ELF-1 (cell line): ENCODE measurements at places on chromosomes 4 and X.

DNA sequence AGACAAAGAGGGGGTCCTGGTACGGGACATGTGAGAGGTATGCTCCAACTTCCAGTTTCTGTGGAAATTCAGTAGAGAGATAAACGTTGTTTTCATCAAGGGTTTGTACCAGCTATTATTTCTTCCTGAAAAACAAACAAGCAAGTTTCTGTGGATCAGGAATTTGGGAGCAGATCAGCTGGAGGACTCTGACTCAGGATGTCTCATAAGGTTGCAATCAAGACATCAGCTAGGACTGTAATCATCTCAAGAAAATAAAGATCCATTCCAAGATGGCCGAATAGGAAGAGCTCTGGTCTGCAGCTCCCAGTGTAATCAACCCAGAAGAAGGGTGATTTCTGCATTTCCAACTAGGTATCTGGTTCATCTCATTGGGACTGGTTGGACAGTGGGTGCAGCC, 23.5 kb upstream of the NFKB1 start:
- DNase-seq: no peak

DNA sequence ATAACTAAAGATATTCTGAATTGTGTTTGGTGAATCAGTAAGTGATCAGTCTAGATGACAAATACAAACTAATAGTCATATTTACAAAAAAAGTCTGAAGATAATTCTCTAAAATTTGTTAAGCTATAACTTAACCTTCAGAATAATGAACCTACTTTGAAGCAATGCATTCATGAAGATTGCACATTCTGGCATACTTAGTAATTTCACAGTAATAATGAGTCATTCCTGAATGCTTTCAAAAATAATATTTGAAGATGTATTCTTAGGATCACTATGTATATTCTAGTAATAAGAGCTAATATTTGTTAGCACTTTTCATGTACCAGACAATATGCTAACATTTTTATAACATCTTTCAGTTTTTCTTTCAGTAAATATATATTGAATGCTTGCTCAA, 756.7 kb upstream of the SLIT2 start:
- no peak for DNase-seq

DNA sequence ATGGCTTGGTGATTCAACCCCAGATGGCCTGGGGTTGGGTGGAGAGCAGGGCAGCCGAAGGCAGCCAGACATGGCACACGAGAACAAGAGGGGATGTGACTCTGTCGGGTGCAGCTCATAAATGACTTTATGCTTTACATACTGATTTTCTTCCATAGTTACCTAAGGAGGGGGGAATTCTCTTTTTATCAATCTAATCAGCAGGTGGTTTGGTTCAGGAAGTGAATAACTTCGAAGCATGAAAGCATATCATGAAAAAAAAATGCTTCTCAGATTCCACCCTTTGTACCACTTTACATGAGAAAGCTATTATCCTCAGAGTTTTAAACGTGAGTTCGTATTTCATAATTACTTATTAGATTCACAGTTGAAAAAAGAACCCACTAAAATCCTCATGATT, 908.9 kb upstream of the LCORL start:
- no peak for DNase-seq

GRCh38 chr4:4267981-4268380, 20.0 kb upstream of the TMEM128 start:
- no peak for DNase-seq

DNA sequence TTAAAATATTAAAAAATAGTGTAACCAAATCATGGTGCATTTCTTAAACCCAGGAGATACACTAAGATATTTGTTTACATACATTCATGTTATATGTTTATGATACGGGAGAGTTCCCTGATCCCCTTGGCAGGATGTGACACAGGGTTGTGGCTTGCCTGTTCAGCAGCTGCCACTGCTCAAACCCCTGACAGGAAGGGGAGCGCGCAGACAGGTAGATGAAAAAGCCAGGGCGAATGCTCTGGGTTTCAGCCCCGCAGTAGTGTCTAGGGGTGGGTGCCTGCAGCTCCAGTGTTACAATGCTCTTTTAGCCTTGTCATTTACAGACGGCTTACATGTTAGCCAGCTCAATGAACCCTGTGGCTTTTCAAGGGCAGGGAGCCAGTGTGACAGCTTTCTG, 1343.8 kb upstream of the IGFBP7 start:
- DNase-seq: no peak
